ENCODE measurements at places on chromosomes 13 and 19.

GRCh38 chr19:28324275-28325060 is 888.5 kb downstream of the UQCRFS1 start:
- DNase-seq, result no peak

GRCh38 chr13:27329210-27329609 is 58.6 kb downstream of the RASL11A start:
- DNase-seq, result no peak

DNA sequence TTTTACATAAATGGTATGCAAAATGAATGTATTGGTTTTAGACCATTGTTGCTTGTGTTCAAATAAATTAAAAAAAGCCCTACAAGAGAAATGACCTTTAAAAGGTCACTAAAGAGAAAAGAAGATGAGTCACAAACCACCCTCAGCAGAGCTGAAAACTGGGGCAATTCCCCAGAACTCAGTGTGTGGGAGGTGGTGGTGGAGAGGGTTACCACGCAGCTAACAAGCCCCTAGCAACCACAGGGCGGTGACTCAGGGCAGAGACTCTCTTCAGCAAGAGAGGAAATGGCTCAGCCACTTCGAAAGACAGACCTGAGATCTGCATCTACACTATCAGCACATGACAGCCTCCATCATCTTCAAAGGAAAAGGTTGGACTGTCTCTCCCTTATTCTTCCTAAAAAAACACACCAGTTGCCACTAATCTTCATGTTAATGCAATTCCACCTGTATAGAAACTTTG is 29.4 kb upstream of the NDFIP2 start:
- DNase-seq, result peak; percentile 78

GRCh38 chr19:42442833-42443232 is at the start of gene CXCL17:
CXCL17 (minus strand) TSS chr19:42442946; CDS start chr19:42442832, 114 bp downstream.
- no peak for DNase-seq

GRCh38 chr13:112759053-112759452 is 69.2 kb downstream of the ATP11A start:
- no peak for DNase-seq

- DNase-seq, result no peak
Measured at GRCh38 chr13:101624981-101625380, 172.5 kb downstream of the ITGBL1 start.

All from stimulated activated CD8-positive, alpha-beta memory T cell treated with anti-CD3 and anti-CD28 coated beads, Interleukin-12 subunit alpha, Interleukin-12 subunit beta, amount 100 ng/mL, for 4 hours (primary cell).